Neuronal stem cell (in vitro differentiated cells): ENCODE measurements at places on chromosomes 16 and 17.

DNA sequence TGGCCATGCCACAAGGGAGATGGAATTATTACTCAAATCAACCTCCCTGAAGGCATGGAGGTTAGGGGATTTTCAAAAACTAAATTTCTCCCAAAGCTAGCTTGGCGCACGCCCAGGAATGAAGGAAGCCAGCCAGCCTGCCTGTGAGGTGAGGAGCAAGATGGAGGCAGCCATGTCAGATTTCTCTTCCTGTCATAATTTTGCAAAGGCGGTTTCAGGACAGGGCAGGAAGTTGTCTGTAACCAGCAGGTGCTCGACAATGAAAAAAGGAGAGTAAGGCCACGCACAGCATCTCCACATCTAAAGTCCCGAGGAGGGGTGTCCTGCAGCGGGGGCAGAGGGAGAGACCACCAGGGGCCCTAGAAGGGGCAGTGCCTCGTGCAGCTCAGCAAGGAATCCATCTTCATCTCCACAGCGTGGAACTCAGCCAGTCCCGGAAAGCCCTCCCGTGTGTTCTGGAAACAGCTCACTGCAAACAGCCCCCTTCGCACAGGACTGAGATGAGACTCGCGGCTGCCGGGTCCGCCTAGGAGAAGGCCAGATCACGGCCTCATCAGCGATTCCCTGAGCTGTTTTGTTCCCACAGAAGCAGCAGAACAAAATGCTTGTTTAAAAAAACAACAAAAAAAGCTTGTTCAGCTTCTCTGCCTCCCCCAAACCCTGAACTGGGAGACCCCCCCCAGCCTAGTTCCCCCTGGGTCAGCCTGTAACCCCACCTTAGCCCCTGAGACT is 47.8 kb downstream of the SLC7A5 start:
- no peak for DNase-seq

GRCh38 chr17:43021741-43022512 is at the start of gene VAT1:
Gene VAT1 (minus strand): TSS chr17:43022385. CDS start chr17:43022322, 63 bp downstream.
- peak; percentile 71 for DNase-seq

DNA sequence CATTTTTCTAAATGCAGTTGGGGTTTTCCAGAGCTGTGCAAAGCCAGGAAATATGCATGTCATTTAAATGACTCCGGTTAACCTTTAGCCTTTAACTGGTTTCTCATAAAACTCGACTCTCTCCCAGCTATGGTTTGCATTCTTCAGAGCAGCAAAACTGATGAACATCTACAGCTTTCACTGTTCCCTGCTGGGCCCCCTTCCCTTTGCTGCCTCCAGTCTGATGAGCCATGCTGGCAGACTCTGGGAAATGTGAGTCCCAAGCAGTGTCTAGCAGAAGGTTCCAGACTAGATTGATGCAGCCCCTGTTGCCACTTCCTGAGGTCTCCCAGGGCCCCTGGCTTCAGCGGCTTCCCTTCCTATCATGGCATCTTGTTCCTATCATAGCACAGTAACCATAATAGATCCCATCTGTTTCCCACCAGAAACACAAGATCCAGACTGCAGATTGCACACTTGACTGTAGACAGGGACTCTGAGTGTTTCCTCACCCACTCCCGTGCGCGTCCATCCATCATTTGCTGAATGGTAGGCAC is 135.4 kb downstream of the CLEC16A start:
- DNase-seq = no peak

GRCh38 chr17:1720856-1721386 is 3.6 kb upstream of the WDR81 start:
- DNase-seq = no peak

- DNase-seq = no peak
These were observed 50.7 kb downstream of the RNF213 start for GRCh38 chr17:80311216-80311827.

DNA sequence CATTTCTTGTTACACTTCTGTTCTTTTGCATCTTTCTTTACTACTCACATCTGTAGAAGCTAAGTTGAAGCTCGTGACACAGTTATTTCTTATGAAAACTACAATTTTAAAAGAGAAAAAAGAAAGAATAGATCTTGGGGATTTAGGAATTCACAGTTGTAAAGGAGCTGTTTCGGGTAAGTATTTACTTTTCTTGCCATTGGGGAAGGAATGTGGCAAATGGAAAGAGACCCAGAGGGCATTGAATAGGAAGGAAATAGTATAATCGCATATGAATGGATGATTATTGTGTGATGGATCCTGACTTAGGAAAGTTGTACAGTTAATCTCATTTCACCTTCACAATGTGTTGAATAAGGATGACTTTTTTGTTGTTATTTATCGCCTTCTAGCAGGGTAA is 914.1 kb upstream of the CDH8 start:
- DNase-seq = no peak

DNA sequence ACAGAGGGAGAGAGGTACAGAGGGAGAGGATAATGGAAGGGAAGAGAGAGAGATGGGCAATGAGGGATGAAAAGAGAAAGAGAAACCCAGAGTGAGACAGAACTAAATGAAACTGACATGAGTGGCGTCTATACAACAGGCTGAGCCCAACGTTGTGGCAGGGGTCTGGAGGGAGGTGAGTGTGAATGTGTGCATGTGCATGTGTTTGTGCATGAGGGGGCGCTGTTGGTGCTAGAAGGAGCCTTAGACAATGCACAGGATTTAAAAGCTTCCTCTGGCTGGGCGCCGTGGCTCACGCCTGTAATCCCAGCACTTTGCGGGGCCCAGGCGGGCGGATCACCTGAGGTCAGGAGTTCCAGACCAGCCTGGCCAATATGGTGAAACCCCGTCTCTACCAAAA is 454.8 kb upstream of the CDH11 start:
- DNase-seq = no peak

DNA sequence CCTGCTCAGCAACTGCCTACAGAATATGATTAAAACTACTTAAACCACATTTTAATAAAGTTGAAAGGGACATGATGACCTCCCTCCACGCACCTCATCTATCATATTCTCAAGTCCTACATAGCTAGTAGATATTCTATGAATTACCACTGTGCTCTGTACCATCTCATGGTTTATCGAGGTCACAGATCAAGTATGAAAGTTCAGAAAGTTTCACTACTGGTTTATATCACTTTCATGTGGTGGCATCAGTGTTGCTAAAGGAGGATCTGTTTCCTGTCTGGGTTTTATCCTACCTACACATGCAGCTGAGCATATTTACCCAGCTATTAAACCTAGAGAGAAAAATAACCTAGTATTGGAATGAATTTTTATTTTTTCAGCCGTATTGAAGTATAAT is 214.9 kb upstream of the MON1B start:
- no peak for DNase-seq

DNA sequence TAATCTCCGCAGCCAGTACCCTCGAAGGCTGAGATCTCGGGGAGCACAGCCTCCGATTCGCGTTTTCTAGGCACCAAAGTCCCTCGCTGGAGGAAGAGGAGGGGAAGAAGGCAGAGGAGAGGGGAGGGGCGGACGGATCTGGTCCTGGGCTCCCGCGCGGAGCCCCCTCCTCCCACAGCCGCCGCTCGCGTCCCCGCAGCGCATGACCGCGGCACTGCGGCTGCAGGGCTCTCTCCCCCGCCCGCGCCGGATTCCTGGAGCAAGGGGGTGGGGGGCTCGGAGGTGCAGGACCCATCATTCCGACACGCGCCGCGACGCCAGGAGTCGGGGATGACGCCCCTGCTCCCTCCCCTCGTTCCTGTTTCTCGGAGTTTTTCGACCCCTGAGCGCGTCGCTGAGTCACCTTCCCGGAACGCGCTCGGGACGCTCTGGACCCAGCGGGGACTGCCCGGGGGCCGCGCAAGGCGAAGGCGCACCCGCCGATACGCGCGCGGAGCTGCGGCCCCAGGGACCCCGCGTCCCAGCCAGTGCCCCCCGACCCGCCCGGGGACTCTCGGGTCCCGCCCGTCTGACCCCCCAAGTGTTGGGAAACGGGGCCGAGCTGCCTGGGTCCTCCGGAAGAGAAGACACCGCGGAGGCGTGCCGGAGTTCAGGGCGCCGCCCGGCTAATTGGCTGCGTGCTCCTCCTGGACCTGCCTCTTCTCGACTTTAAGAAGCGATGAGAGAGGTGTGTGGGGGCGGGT is 1.4 kb upstream of the SPHK1 start:
- peak; percentile 82 for DNase-seq

DNA sequence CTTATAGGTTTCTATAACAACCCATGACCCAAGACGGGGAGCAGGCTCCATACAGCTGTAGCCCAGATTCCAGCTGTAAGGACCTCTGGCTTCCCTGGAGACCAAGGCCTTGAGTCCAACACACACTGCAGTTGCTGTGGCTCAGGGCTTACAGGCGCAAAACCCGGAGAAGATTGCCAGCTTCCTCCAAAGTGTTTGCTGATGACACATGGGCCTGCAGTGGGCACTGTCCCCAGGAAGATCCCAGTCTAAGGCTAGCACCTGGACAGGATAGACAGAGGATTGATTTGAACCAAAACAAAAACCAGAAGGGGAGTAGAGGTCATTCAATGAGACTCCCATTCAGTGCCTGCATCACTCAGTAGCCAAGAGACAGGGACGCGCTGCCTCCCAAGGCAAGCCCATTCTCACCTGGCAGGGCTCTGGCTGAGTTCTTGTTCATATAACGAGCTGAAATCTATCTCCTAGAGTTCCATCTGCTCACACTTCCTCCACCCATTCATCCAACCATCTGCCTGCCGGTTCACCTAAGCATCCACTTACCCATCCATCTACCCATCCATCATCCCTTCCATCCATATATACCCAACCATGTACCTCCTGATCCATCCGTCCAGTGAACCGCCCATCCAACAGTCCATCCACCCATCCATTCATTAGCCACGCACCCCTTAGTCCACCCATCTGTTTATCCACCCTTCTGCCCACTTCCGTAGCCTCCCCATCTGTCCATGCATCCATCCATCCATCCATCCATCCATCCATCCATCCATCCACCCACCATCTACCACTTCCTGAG is 10.2 kb downstream of the RAB11FIP4 start:
- no peak for DNase-seq
